CD4-positive, alpha-beta T cell treated with Interleukin-4 for 4 hours (primary cell): ENCODE measurements at places on chromosomes 5 and 9.

DNA sequence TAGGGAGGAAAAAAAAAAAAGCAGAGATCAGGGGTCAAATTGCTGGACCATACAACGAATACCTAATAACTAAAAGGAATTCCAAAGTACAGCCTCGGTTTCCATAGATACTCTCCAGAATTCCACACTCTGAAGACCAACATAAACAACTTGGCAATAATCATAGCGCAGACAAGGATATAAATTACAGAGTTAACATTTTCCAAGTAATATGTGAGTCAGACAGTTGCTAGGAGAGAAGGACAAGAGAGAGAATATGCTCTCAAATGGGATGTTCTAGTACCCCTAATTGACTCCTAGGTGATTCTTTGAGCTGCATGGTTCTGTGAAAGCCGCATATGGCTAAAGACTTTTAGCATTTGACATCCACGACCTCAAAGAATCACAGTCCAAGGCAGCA lies 165.2 kb downstream of the FRMD3 start:
- DNase-seq = no peak

GRCh38 chr5:125914471-125914870 lies 508.7 kb upstream of the GRAMD2B start:
- DNase-seq = no peak

- DNase-seq = no peak
Measured at GRCh38 chr5:83922699-83923098, 202.0 kb upstream of the HAPLN1 start.

- DNase-seq = no peak
Measured at GRCh38 chr5:7717691-7718090, 133.2 kb downstream of the CFAP90 start.

DNA sequence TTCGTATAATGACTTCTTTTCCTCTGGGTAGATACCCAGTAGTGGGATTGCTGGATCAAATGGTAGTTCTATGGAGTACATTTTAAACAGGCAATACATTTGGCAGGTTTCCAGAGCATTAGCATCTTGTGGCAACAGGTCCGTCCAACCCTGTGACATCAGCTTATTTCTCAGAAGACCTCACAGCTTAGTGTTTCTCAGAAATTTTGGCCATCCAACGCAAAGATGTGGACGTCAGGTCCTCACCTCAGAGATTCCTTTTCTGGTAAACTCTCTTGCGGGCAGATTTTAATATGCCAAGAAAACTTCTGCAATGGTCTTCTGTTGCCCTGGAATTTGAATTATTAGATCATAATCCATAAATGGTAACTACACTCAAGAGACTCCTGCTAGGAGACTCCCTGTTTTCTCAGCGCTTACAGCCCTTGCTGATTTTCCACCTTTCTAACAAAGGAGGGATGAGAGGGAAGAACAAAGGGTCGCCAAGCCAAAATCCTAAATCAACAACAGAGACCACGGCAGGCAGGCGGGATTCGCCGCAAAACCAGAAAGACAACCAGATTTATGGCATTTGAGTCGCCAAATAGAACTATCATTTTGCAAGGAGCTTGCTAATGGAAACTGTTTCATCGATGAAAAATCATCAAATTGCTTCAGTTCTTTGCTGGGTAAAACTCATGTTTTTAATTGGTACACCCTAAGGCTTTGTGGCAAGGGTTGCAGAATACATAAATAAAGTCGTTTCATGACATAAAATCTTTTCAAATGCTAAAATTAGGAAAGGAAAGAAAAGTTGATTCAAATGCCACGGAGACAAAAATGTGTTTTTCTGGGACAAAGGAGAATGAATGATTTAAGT lies 34.1 kb upstream of the PLPP1 start:
- DNase-seq = no peak

- DNase-seq = no peak
Measured at GRCh38 chr9:136104488-136104800, 9.4 kb upstream of the NACC2 start.

DNA sequence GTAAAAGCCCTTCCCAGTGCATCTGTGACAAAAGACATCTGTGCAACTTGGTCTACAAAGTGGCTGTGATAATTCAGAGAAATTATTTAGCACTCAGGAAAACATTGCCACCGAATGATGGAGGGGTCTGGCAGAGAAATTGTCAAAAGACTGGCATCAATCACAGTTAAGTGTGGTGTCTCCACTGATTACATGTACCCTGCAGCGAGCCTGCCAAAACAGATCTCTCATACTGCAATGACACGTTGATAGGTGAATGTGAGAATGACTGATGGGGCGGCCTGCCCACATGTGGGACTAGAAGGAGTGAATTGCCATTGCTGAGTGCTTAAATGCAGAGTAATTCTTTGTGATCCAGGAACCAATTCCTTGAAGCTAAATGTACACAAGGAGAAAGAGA lies 136.4 kb upstream of the PCSK5 start:
- no peak for DNase-seq

GRCh38 chr5:76634661-76635060 lies 11.5 kb upstream of the F2RL2 start:
- no peak for DNase-seq

- no peak for DNase-seq
Measured at GRCh38 chr9:19550009-19550408, 141.2 kb downstream of the ACER2 start.

DNA sequence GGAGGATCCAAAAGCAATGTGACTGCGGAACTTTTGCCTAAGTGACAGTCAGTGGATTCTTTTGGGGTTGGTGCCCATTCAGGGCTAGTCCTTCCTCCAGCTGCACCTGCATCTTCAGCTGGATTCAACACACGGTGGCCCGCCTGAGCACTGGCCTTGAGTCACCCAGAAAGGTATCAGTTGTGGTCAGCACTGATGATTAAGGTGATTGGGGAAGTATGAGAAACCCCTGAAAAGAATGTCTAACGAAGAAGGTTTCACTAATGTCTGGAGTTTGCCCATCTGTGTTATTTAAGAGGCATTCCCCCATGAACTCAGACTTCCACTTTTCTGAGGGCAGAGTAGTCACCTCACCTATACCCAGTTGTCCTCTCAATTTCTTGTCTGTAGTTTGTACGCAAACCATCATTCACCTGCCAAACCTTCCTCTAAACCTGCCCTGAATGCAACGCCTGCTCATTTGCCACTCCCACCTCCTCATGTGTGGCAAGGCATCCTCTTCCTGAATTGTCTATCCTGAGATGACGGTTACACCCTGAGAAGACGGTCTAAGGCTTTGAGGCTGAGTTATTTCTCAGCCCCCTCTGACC lies 27.2 kb downstream of the CSF2 start:
- DNase-seq = peak; percentile 48

- DNase-seq = no peak
Measured at GRCh38 chr9:15182730-15183129, 124.3 kb downstream of the TTC39B start.
